ENCODE measurements at places on chromosomes 13 and 19. TPM values are rescaled to one million over a fixed set of nuclear protein-coding genes. Genes with fewer than 3 reads are reported as not detected.

Gene SBK3
- polyA plus RNA-seq = 0.92 TPM

- no peaks in the 10 kb centered on the region for H3K36me3 ChIP-seq
- H3K27ac ChIP-seq = no peak within 1 kb of the TSS
- no peak within 1 kb of the TSS for H3K4me3 ChIP-seq
- no peak for DNase-seq
- peaks cover 73% of the 10 kb centered on the region for H3K27me3 ChIP-seq
These were observed at the start of gene CD70 for GRCh38 chr19:6590827-6591319. CD70 (minus strand) TSS chr19:6591150; CDS start chr19:6591002, 148 bp downstream.

DNA sequence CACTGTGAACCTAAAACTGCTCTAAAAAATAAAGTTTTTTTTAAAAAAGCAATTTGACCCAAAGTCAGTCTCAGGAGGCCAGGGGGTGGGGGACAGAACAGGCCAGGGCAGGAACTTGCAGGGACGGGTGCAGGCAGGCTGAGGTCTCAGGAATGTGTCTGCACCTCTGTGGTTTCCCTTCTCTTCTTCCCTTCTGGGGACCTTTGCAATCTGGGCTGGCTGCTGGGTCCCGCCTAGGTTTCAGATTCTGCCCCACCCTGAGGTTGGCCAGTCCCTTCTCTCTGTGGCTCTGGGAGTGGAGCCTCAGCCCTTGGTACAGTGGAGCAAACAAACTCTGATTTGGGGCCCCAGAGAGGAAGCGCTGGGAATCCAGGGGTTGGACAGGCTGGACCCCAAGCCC lies 5.3 kb upstream of the F2RL3 start:
- no peaks in the 10 kb centered on the region for H3K4me1 ChIP-seq
- no peak overlapping the region for H3K4me3 ChIP-seq
- no peak for DNase-seq
- no peak overlapping the region for H3K27ac ChIP-seq
- H3K27me3 ChIP-seq = no peaks in the 10 kb centered on the region
- H3K36me3 ChIP-seq = no peaks in the 10 kb centered on the region

Gene ADAMTSL5
- polyA plus RNA-seq = 33.6 TPM

GRCh38 chr13:72853000-72853399 lies 71.1 kb downstream of the PIBF1 start:
- no peaks in the 10 kb centered on the region for H3K4me1 ChIP-seq
- no peak overlapping the region for H3K4me3 ChIP-seq
- no peaks in the 10 kb centered on the region for H3K27me3 ChIP-seq
- no peak for DNase-seq

Gene SDHAF1
- polyA plus RNA-seq = 28.6 TPM

Gene CACNA1A
- polyA plus RNA-seq = 2.0 TPM

- no peak overlapping the region for H3K4me3 ChIP-seq
- no peak for DNase-seq
- no peaks in the 10 kb centered on the region for H3K27me3 ChIP-seq
- no peaks in the 10 kb centered on the region for H3K36me3 ChIP-seq
- peaks cover 30% of the 10 kb centered on the region for H3K4me1 ChIP-seq
- H3K27ac ChIP-seq = no peak overlapping the region
These were observed 48.5 kb downstream of the WDFY2 start for GRCh38 chr13:51632591-51633362.

Gene JSRP1
- polyA plus RNA-seq = 0.93 TPM

DNA sequence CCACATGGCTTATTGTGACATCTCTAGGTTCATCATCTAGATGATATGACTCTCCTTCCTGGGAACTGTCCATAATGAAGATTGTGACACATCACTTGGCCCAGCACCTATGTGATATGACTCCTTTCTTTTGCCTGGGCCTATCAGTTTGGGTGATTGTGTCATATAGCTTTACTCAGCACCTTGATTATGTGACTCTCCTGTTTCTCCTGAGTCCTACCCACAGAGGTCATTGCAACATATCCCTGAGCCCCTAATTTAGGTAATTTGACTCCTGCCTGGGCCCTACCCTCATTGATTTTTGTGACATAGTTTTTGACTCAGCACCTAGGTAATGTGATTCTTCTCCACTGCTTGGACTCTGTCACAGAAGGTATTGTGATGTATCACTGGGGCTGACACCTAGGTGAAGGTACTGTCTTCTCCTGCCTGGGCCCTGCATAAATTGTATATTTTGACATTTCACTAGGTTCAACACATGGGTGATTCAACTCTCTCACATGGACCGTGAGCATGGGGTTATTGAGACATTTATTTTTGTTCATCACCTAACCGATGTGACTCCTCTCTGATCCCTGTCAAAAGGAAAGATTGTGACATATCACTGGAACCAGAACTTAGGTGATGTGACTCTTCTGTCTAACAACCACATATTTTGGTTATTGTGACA lies 26.2 kb upstream of the ZNF254 start:
- H3K36me3 ChIP-seq = no peaks in the 10 kb centered on the region
- H3K4me3 ChIP-seq = no peak overlapping the region
- DNase-seq = no peak
- no peaks in the 10 kb centered on the region for H3K4me1 ChIP-seq
- H3K27ac ChIP-seq = no peak overlapping the region

Gene RAB4B
- 60.8 TPM for polyA plus RNA-seq

- H3K4me1 ChIP-seq = peaks cover 18% of the 10 kb centered on the region
- DNase-seq = peak; percentile 87
- no peak overlapping the region for H3K4me3 ChIP-seq
- H3K27ac ChIP-seq = no peak overlapping the region
These were observed 4.1 kb downstream of the DLL3 start for GRCh38 chr19:39502640-39503417.

GRCh38 chr13:64248371-64249065 lies 2832.9 kb upstream of the PCDH20 start:
- no peak overlapping the region for H3K4me3 ChIP-seq
- peaks cover 15% of the 10 kb centered on the region for H3K4me1 ChIP-seq
- no peak for DNase-seq
- H3K27me3 ChIP-seq = no peaks in the 10 kb centered on the region
- H3K27ac ChIP-seq = no peak overlapping the region

Gene TSHZ3
- polyA plus RNA-seq = 5.7 TPM

- peak overlapping the region; percentile 99 for H3K27ac ChIP-seq
- DNase-seq = peak; percentile 92
- H3K4me3 ChIP-seq = peak overlapping the region; percentile 32
- no peaks in the 10 kb centered on the region for H3K27me3 ChIP-seq
- peaks cover 53% of the 10 kb centered on the region for H3K4me1 ChIP-seq
- H3K36me3 ChIP-seq = no peaks in the 10 kb centered on the region
These were observed 1.8 kb upstream of the SSBP4 start for GRCh38 chr19:18417250-18418028.

Gene RFPL4AL1
- polyA plus RNA-seq = not detected

- H3K27ac ChIP-seq = no peak overlapping the region
- H3K4me3 ChIP-seq = no peak overlapping the region
- H3K36me3 ChIP-seq = no peaks in the 10 kb centered on the region
- no peaks in the 10 kb centered on the region for H3K27me3 ChIP-seq
These were observed 739.4 kb downstream of the LIG4 start for GRCh38 chr13:107475753-107476453.

- no peak overlapping the region for H3K27ac ChIP-seq
- no peaks in the 10 kb centered on the region for H3K4me1 ChIP-seq
- H3K36me3 ChIP-seq = no peaks in the 10 kb centered on the region
- no peak overlapping the region for H3K4me3 ChIP-seq
These were observed 17.4 kb upstream of the KLHL1 start for GRCh38 chr13:70125693-70126092.

Gene ZNF607
- 2.8 TPM for polyA plus RNA-seq

DNA sequence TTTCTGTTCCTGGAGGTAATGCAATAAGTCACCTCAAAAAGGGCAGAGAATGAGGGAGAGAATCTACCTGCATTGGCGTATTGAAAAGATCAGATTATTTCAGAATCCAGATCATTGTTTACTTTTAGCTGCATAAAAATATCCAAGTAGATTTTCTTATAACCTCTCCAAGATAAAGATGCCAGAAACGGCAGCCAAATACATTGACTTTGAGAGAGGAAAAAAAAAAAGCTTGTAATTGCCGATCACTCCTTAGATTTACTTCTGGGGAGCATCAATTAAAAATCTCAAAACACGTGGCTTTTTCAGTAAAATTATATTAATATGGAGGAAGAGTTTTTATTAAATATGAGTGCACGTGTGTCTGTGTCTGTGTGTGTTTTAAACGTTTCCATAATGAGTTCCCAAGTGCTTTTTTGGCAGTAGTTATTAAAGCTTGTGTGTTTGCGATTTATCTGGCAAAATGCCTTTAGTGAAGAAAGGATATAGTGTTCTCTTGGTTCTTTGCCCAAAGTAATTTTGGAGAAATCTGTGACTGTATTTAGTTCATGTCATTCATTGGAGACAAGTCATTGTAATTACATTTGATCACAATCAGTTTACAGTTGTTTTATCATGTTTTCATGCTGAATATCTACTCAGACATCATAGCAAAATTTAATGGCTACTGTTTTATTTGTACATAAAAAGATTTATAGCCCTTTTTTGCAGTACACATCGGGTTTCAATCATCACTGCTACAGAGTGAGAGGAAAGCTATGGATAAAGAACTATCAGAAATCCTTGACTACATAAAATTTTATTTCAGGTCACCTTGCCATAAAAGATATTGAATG lies 176.1 kb downstream of the TM9SF2 start:
- no peaks in the 10 kb centered on the region for H3K27me3 ChIP-seq
- no peak overlapping the region for H3K27ac ChIP-seq
- H3K4me1 ChIP-seq = no peaks in the 10 kb centered on the region
- DNase-seq = peak; percentile 34
- no peaks in the 10 kb centered on the region for H3K36me3 ChIP-seq
- no peak overlapping the region for H3K4me3 ChIP-seq

- no peak overlapping the region for H3K4me3 ChIP-seq
- H3K27ac ChIP-seq = no peak overlapping the region
- no peaks in the 10 kb centered on the region for H3K27me3 ChIP-seq
- H3K4me1 ChIP-seq = no peaks in the 10 kb centered on the region
- no peak for DNase-seq
These were observed 1423.3 kb upstream of the PCDH20 start for GRCh38 chr13:62838929-62839328.

DNA sequence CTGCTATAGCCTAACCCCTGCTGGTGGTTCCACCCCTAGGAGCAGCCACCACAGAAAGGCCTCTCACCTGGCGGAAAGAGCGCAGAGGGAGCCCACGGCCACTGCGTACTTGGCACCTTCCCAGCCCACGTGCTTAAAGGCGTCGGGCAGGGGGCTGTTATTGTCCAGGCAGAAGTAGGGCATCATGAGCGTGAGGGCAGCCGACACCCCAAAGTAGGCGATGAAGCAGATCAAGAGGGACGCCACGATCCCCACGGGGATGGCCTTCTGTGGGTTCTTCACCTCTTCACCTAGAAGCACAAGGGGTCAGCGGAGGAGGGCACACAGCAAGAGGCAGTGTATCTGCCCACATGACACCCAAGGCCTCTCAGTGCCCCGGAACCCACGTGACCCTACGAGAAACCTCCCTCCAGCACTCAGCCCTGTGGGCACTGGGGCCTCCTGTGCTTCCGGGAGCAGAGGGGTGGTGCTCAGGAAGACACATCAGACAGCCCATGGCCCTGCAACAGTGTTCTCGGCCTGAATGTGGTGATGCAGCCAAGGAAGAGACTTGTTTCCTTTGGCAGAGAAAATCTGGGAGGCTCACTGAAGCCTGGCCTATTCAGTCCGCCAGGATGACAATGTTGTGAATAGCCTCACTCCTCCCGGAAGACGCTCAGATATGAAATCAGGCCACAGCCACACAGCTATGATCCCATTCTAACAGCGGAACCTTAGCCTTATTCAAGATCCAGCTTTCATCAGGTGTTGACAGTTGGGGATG lies 72.1 kb downstream of the SLC7A1 start:
- H3K27ac ChIP-seq = no peak overlapping the region
- no peaks in the 10 kb centered on the region for H3K36me3 ChIP-seq
- H3K4me3 ChIP-seq = no peak overlapping the region
- H3K27me3 ChIP-seq = no peaks in the 10 kb centered on the region
- peaks cover 12% of the 10 kb centered on the region for H3K4me1 ChIP-seq
- no peak for DNase-seq

DNA sequence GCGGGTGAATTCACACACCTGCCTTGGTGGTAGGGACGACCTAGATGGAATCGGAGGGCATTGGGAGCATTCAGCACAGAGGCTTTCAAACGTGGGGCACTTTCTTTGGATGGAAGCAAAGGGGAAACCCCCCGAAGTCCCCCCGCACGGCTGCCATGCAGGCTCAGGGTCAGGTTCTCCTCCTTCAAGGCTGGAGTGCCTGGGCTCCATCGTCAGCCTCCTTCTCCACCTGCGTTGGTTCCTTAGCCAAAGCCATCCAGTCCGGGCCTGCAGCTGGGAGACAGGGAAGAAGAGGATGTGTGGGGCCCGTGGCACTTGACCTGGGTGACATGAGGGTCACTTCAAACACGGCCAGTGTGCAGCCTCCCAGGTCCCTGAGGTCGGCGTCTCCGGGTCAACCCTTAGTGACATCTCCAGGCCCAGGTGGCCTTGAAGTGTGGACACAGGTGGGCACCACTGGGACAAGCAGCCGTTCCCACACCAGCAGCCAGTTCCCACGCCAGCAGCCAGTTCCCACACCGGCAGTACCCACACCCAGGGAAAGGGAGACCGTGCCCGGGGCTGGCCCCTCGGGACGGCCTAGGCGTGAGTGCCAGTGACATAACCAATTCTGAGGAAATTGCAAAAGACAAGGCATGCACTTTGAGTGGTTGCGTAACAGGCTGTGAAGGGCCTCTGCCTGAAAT lies 116.0 kb downstream of the SOX1 start:
- H3K27ac ChIP-seq = no peak overlapping the region
- no peaks in the 10 kb centered on the region for H3K36me3 ChIP-seq
- no peaks in the 10 kb centered on the region for H3K27me3 ChIP-seq
- H3K4me1 ChIP-seq = no peaks in the 10 kb centered on the region

Gene ZNF563
- 9.7 TPM for polyA plus RNA-seq

DNA sequence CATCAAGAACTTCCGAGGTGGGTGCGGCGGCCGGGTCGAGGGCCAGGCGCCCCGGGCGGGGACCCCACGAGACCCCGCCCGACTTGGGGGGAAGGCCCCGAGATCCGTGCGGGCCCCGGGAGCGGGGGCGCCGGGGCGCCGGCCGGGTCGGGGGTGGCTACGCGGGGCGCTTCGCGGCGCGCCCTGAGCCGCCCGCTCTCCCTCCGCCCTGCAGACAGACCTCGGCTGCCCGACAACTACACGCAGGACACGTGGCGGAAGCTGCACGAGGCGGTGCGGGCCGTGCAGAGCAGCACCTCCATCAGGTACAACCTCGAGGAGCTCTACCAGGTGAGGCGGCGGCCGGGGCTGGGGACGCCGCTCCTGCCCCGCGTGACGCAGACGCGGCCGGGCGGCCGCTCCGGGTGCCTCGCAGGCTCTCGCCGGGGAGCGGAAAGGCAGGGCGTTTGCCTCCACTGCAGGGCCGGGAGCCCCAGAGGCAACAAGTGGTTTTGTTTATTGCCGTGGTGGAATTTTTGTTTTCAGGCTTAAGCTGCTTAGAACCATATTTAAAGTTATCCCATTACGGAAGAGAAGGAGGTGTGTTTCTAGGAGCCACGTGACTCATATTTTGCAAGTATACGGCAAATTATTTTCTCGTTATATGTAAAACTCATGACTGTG lies 477 bp downstream of the CUL4A start:
- H3K4me3 ChIP-seq = peak overlapping the region; percentile 38
- peak; percentile 82 for DNase-seq
- H3K27me3 ChIP-seq = no peaks in the 10 kb centered on the region
- peaks cover 18% of the 10 kb centered on the region for H3K4me1 ChIP-seq

All from hepatocyte (in vitro differentiated cells).